Skeletal muscle cell (primary cell): ENCODE measurements at places on chromosomes 6 and 20.

DNA sequence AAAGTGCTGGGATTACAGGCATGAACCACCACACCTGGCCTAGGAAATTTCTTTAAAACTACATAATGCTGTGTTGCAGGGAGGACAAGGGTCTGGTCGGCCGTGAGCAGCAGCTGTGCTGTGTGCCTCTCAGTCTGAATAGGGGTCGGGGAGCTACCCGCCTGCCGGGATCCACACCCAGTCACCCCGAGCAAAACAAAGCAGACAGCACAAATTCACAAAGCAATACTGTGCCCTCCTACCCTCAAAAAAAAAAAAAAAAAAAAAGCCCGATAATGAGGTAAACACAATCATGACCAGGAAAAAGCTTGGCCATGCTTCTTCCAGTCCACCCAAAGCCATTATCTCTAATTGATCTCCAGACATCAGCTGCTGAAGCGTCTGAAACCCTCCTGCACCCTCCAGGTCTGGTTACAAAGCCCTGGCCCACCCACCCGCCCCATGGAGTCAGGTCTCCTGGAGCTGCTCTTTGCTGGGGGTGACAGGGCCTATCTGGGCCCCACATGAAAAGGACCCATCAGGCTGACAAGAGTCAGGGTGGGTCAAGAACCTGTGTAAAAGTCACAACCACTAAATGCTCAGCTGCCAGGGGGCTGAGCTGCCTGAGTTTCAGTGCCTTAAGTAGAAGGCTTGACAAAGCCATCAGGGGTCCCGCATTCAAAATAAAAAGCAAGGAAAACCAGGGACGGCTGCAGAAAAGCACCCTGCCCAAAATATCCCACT lies 88.2 kb downstream of the NOL4L start:
- DNase-seq = no peak

GRCh38 chr20:49697071-49697470 lies 16.6 kb downstream of the B4GALT5 start:
- no peak for DNase-seq

DNA sequence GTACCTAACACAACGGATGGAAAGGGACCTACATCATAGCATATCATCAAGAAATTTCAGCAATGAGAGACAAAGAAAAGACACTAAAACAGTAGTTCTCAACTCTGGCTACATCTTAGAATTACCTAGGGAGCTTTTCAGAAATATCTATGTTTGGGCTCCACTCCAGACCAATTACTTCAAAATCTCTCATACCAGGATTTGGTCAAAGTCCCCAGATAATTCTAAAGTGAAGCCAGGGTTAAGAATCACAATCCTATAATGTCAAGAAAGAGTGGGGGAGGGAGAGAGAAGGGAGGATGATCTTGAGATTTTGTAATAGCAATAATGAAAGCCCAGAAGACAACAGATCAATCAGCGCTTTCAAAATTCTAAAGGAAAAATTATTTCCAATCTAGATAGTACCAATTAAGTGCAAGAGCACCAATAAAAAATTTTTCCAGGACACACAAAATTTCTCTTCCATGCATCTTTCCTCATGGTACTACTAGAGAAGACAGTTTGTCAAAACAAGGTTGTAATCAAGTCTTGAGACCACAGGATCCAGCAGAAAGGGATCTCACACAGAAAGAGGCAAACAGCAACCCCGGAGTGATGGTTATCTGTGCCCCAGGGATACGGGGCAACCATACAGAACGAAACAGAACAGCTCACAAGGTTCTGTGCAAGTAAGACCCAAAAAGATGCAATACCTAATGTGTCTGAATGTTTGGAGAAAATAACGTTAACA lies 152.9 kb upstream of the DST start:
- DNase-seq = peak; percentile 29

- no peak for DNase-seq
Measured at GRCh38 chr6:158338311-158339112, 26.2 kb downstream of the TULP4 start.

DNA sequence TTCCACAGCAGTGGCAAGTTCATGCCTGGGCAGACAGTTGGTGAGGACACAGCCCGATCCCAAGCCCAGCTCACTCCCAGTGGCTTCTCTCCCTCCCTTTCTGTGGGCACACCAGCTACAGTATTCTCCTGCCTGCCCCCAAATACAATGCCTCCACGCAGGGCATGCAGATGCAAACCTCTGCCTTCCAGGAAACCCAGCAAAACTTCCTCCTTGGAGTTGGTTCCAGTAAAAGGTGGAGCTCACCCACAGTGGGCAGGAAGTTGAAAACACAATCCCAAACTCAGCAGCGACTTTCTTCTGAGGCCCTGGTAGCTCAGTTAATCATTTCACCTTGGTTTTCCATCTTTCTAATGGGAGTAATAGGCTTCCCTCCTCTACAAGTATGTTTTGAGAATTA lies 93.7 kb downstream of the LY86 start:
- DNase-seq = no peak

- DNase-seq = no peak
Measured at GRCh38 chr6:169225887-169226286, 27.8 kb downstream of the THBS2 start.

GRCh38 chr6:34867484-34867883 lies 20.4 kb downstream of the TAF11 start:
- no peak for DNase-seq

DNA sequence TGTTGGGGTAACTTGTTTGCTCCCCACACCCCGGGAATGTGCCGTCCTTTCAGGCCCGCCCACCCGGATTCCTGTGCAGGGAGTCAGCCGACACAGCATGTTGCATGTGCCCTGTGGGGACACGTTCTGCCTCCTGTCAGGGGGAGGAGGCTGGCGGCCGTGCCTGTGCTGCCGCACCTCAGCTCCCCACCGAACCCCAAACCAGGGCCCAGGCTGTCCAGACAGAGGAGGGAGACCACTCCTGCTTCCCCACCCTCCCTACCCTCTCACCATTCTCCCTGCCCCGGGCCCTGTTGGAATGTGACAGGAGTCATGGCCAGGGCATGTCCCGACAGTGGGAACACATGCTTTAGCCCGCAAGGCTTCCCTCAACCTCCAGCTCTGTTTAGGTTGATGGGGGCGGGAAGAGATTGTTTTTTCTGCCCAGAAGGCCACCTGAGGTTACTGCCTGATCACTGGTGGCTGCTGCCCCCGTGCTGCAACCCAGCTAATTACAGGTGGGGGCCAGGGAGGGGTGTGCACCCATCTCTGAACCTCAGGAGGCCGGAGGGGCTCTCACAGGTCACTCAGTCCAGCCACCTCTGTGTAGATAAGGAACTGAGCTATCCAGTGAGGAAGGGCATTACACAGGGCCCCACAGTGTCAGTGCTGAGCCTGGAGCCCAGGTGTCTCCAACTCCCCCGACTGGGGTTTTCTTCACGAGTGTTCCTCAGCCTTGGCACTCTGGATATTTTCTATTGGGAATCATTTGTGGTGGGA lies 13.6 kb downstream of the LRRC73 start:
- DNase-seq = no peak

DNA sequence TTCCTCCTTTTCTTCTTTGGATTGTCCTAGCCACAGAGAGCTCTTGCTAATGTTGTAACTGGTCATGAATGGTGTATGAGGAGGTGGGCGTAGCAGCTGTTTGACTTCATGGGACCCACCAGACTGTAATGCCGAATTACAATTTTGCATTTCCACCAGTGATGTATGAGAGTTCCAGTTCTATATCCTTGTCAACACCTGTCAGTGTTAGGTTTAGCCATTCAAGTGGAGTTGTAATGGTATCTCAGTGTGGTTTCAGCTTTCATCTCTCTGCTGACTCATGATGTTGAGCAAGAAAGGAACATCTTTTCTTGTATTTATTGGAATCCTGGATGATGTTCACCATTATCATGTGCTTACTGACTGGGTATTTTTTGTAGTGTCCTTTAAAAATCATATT lies 5.1 kb downstream of the IGF2R start:
- peak; percentile 82 for DNase-seq

GRCh38 chr6:149890629-149891045 lies 7.3 kb downstream of the RAET1E start:
- DNase-seq = no peak

DNA sequence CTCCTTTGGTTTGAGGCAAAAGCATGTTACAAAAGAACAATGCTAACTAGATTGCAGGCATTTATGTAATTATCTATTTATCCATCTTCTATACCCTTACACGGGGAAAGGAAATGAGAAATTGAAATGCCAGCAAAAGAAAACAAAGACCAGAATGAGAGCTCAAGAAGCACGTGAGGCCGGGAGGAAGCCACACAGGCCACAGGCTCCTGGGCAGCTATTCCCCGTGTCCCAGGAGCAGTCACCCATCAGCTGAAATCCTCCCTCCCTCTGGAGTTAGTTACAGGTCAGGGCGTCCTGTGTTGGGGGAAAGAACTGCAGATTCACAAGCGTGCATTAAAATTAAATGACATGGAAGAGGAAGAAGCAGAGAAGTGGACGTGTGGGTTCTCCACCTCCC lies 64.7 kb upstream of the RPS6KA2 start:
- no peak for DNase-seq
